Stimulated activated CD8-positive, alpha-beta memory T cell treated with anti-CD3 and anti-CD28 coated beads, Interleukin-15, amount 100 ng/mL, for 4 hours (primary cell): ENCODE measurements at places on chromosomes 12 and 14.

GRCh38 chr14:74882103-74882920 is 596 bp downstream of the DLST start:
- no peak for DNase-seq

- DNase-seq: no peak
Observed at GRCh38 chr12:25245491-25245890, 5.2 kb downstream of the KRAS start.

DNA sequence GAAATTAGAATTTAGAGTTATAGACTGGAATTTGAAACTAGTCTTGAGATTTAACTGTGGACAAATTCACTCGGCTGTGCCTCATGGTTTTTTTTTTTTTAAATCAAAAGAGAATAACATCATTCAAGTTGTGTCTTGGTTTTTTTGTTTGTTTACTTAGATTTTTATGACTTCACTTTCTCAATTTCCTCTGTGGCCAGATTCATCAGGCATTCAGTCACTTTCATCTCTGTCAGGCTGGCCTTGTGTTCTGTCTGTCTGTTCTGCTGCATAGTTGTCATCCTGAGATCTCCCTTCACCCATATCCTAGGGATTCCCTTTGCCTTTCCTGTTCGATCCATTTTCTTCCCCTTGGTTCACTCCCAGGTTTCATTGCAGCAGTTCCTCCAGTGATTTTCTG is 10.0 kb downstream of the MARK3 start:
- DNase-seq: no peak

GRCh38 chr12:124188084-124188483 is 106.8 kb upstream of the RFLNA start:
- no peak for DNase-seq

- no peak for DNase-seq
Observed at GRCh38 chr12:70852416-70853150, 68.0 kb downstream of the PTPRR start.

DNA sequence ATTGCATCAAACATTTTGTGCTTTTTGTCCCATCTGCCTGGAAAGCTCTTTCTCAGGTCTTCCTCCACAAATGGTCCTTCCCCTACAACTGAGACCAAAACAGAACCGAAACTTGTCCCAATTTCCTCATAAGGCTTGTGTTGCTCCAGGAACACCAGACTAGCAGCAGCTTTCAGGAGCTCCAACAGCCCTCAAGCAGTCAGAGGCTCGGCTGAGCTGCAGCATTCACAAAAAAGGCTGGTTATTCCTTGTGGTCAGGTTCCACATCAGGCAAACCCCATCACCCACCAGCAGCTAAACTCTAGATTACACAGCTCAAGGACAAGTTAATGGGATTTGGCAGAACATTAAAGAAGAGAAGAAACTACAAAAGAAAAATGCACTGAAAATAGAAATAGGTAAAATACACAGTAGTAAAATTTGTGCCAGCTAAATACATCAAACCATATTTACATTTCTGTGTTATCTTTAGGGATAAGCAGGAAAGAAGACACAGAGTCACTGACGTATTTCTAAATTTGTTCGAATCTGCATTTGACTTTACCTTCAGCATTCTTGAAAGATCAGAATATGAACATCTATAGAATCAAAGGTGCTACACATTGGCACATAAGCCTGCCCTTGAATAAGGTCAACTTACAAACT is 141.2 kb downstream of the STXBP6 start:
- no peak for DNase-seq

- DNase-seq: no peak
Observed at GRCh38 chr12:532908-533565, 73.3 kb downstream of the B4GALNT3 start.

- DNase-seq: no peak
Observed at GRCh38 chr14:100287202-100287997, 18.8 kb downstream of the SLC25A29 start.

DNA sequence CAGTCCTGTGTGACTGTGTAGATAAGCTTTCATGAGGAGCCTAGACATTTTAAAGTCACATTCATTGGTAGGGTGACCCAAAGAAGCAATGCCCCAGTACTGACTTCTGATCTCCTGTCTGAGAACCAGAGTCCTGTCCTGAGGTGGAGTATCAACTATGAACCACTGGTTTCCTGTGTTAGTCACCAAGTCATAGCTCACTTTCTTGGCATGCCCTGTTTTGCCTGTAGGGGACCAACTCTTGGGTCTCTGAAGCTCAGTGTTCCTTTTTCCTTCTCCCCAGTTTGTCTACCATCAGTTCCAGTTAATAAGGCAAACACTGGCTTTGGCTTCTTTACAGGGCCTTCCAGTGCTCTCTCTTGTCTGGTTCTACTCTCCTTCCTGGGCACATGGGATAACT is 97.4 kb downstream of the C12orf75 start:
- DNase-seq: no peak

DNA sequence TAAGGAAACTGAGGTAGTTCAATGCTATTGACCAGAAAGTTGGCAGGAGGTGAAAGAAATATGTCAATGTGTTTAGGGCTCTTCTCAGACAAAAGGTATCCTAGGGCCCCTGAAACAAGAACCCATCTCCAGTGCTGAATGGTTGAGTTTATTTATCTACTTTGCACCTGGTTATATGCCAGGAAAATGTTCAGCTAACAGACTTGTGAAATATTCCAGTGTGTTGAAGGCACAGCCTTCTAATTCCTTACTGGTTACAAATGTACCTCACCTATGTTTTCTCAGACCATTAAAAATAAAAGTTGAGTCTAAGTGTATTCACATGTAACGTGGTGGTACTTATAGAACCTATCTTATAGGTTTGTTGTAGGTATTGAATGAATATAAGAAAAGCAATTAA is 511.7 kb upstream of the SEL1L start:
- DNase-seq: no peak

- DNase-seq: no peak
Observed at GRCh38 chr12:56315249-56315621, 553 bp downstream of the CNPY2 start.

DNA sequence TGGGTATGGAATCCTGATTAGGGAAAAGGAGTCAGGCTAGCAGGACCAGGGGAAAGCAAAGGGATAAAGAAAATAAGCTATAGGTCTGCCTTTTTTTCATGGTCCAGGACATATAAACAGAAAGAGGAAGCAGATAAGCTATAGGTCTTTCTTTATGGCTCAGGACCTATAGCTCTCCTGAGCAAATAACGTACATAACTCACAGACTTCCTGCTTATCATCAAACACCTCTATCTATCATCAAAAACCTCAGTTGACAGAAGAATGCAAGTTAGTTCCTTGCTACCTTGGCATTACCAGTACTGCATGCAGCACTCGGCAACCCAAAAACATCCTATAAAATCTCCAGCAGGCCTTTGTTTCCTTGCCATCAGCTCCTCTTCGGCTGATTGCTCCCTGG is 238.7 kb upstream of the OR4E1 start:
- no peak for DNase-seq

- no peak for DNase-seq
Observed at GRCh38 chr14:70810621-70811020, 1.3 kb upstream of the MAP3K9 start.

- DNase-seq: peak; percentile 92
Observed at GRCh38 chr12:6961278-6961694, 9.2 kb downstream of the PHB2 start.

DNA sequence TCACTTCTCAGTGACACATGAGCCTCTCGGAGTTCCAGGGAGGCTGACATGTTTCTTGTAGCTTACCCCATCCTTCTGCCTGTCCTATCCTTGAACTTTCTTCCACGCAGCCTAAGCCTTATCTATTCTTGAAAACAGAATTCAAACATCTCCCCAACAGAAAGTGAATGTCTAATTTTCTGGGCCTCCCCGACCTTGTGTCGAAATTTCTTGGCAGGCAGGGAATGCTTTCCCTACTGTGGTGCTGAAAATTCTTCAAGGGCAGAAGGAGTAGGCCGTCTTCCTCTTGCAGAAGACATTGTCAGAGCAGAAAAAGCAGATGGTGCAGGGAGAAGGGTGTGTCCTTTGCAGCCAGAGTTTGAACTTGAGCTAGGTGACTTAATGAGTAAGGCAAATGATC is 63.0 kb upstream of the TCL1B start:
- no peak for DNase-seq

DNA sequence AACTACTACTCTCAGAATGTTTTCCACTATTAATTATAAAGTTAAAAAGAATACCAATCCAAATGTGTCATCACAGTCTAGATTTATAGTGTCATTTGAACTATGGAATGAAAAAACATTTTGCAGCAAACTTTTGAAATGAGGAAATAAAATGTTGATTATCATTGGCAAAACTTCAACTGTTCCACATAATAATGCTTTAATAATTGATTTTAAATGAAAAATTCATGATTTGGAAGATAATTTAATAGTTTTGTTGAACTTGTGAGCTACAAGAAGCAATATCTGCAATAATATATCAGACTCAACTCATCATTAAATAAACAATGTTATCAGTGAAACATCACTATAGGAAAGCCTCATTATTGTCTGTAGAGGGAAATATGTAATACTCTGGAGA is 48.2 kb upstream of the DCN start:
- no peak for DNase-seq

DNA sequence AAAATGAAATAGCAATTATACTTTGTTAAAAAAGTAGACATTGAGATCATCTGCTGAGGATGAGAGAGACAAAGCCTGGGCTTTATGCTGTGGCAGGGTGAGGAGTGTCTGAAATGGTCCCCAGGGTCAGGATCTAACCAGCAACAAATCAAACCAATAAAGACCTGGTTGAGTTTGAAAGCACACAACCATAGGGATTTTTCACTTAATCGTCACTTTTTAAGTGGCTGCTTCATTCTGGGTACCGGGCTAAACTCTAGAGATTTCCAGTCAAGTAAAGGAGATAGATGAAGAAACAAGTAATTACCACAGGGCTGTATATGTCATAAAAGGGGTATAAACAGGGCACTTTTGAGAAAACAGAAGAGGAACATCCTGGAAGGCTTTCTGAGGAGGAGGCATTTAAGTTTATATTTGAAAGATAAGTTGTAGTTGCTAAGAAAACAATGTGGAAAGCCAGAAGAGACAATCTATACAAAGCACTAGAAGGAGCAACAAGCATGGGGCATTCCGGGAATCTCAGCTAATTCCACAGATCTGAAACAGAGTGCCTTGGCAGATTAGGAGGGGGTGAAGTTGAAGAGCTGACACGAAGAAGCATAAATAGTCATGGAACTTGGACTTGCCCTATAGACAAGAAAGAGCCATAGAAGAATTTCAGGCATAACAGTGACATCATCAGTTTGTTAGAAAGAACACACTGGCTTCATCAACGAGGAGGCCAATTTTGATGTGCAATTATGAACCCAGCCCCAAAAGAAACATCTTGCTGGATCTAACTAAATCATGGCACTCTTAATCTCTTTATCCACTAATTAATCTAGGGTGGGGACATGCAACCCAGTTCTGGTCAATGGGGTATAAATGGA is 46.9 kb upstream of the FRS2 start:
- no peak for DNase-seq

DNA sequence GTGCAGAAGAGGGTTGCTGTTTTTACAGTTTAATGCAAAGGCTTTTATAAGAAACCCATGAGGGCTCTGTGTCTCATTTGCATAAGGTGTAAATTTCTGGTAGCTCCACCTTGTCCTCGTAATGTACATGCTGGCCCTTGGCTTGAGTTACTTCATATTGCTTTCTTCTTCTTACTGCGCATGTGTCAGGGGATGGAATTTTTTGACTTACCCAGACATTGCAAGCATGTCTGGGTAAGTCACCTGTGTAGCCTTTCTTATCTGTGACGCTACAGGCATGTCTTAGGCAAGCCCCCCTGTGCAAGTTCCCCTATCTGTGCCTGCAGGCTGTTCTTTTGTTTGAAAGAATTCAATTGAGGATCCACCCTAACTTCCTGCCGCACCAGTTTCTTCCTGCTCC is 274.2 kb downstream of the ETNK1 start:
- no peak for DNase-seq

DNA sequence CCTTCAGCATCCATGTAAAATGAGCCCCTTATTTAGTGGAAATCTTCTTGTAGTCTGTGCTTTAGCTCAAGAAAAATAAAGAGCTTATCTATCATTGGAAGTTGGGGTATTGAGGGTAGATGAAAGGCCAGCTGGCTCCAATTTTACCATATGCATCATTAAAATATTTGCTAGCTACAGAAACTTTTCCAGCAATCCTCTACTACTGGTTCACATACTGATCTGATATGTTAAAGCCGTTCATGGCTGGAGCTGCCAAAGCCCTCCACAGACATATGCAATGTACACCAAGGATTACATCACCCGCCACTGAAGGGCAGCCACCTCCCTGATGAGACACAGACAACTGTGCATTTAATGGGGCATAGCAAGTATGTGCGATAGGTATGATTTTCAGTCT is 1205.3 kb downstream of the GALC start:
- no peak for DNase-seq

DNA sequence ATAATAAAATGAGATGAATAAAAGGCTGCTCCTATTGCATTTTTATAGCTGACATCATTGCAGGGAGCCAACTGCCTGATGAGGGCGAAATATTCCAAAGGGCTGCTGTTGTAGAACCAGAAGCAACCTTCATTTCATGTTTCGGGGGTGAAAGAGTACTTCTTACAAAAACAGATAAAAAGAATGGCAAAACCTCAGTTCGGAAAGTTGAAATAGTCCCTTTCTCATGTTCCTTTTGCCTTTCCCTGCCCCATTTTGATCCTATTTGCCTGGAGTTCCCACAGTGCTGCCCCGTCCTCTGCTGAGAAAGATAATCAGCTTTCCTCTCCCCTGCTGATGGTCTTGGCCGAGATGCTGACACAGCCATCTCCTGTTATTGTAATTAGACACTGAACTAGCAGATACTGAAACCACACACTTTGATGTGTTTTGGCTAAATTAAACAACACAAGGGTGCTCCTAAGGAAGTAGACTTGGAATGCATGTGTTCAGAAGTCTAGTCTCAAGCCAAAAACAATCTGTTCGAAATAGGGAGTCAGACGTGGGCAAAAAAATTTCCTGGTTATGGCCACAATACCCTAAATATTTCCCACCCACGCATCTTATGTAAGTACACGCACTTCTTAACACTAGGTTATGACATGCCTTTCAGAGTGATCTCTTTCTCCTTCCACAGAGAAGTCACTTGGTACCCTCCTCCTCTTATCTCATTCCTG is 117.2 kb downstream of the PPM1H start:
- no peak for DNase-seq

DNA sequence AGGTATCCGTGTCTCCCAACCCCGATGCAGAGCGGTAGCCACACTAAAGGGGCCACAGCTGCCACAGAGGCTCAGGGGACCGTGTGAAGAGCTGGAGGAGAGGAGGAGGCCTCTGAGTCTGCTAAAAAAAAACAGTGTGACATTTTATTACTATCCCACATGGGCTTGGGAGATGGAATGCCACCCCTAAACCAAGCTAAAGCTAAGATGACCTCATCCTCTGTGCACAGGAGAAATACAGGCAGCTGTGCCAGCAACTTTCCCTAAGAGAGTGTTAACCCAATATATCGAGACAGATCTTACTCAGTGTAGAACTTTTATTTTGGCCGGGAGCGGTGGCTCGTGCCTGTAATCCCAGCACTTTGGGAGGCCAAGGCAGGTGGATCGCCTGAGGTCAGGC is 18.0 kb downstream of the BCL2L14 start:
- DNase-seq: no peak
